ENCODE measurements at places on chromosomes 1 and 21. TPM values are rescaled to one million over a fixed set of nuclear protein-coding genes. Genes with fewer than 3 reads are reported as not detected.

PROK1 gene
- 9.6 TPM for total RNA-seq

ATAD3C gene
- total RNA-seq, result 0.10 TPM

TXLNA gene
- total RNA-seq, result 50.5 TPM

OLFM3 gene
- total RNA-seq, result 6.2 TPM

HPDL gene
- 6.2 TPM for total RNA-seq

GPR3 gene
- 0.32 TPM for total RNA-seq

KCNH1 gene
- total RNA-seq, result 0.03 TPM

SHCBP1L gene
- total RNA-seq, result not detected

SERPINC1 gene
- 125 TPM for total RNA-seq

IFNAR2 gene
- 19.9 TPM for total RNA-seq

CD1E gene
- total RNA-seq, result not detected

KCNN3 gene
- total RNA-seq, result 0.36 TPM

KRTAP10-3 gene
- total RNA-seq, result not detected

FAM131C gene
- total RNA-seq, result 3.5 TPM

TMEM82 gene
- 10.7 TPM for total RNA-seq

DPYD gene
- 18.8 TPM for total RNA-seq

KRTAP11-1 gene
- not detected for total RNA-seq

RBM11 gene
- total RNA-seq, result 1.4 TPM

BCAR3 gene
- total RNA-seq, result 20.4 TPM

NMNAT2 gene
- 1.00 TPM for total RNA-seq

AMY1A gene
- not detected for total RNA-seq

CDKN2C gene
- 2.8 TPM for total RNA-seq

IGSF5 gene
- 0.56 TPM for total RNA-seq

IGSF9 gene
- total RNA-seq, result 8.2 TPM
